ENCODE measurements at places on chromosomes 7 and 10. TPM values are rescaled to one million over a fixed set of nuclear protein-coding genes. Genes with fewer than 3 reads are reported as not detected.

- H3K27ac ChIP-seq, result no peak overlapping the region
- DNase-seq, result no peak
- no peak overlapping the region for H3K4me3 ChIP-seq
- H3K27me3 ChIP-seq, result no peaks in the 10 kb centered on the region
- H3K4me1 ChIP-seq, result no peaks in the 10 kb centered on the region
Observed at GRCh38 chr7:82699773-82700186, 256.2 kb upstream of the CACNA2D1 start.

Gene PLEKHS1
- 0.05 TPM for total RNA-seq

Gene TMEM229A
- total RNA-seq, result not detected

Gene GRM3
- not detected for total RNA-seq

Gene ACTR1A
- total RNA-seq, result 61.0 TPM

Gene RBP4
- total RNA-seq, result not detected

Data from activated T-helper 1 cell treated with anti-CD3 and anti-CD28 coated beads, Interleukin-12 subunit alpha, Interleukin-12 subunit beta, Interleukin-2, Interleukin-4 antibody, amounts not matched to agents 30 ng/mL and 10 ng/mL and 1 ng/mL, durations not matched to agents 14 hours and 24 hours and 36 hours (primary cell).